ENCODE measurements at places on chromosomes 3 and 15.
A peak's percentile ranks its signal among the peaks of the same experiment; 100 is the strongest.

DNA sequence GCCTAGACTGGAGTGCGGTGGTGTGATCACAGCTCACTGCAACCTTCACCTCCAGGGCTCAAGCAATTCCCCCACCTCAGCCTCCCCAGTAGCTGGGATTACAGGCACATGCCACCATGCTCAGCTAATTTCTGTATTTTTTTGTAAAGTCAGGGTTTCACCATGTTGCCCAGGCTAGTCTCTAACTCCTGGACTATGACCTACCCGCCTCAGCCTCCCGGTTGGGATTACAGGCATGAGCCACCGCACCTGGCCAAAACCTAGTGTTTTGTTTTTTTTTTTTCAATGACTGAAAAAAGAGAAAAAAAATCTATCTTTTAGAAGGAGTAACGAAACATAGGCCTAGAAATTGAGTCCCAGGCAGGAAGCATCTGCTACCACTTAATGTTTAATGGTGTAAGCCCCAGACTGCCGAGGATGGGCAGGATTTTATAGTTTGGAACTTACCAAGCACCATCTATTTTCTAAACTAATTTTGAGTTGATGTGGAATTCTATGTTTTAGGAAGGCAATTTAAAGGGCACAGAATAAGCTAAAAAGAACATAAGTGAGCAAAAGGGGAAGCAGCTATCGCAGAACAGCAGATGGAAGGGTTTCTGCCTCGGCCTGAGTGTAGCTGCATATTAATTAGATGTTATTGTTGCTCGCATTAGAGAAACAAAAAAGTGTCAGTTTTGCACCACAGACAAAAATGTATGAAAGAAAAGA is 24.2 kb upstream of the CA12 start:
- DNase-seq = peak; percentile 41

DNA sequence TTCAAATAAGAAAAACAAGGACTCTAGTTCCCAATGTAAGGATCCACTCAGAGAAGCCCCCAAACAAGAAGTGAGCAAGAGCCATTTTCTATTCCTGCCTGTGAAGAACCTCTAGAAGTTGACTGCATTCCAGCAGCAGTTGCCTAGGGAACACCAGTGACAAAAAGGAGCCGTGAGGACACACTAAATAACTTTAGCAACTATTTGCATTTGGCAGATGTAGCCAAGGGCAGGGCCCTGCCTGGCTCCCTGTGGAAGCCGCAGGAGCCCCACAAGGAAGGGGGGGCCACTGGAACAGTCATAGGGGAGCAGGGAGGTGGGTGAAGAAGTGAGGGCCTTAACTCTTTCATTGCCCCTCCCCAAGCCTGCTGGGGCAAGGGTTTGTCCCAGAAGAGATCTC is 470.2 kb upstream of the PROK2 start:
- no peak for DNase-seq

DNA sequence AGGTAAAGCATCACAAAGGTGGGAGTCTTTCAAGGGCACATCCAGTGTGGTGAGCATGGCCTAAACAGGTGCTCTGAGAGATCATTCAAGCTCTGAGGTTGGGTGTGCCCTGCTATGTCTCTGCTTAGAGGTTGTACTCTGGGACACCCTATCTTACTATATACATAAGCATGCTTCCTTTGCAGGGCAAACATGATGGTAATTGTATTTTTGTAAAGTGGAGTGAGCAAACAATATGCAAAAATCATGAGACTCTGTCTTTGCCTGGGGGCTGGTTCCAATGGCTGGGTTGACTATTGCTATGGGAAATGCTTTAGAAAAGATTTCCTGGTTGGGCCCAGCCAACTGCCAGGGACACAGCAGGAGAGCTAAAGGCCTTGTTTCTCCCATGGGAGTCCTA is 315.1 kb upstream of the TLE3 start:
- DNase-seq = no peak

- peak; percentile 22 for DNase-seq
Observed at GRCh38 chr3:9409981-9410854, 12.8 kb downstream of the SETD5 start.

DNA sequence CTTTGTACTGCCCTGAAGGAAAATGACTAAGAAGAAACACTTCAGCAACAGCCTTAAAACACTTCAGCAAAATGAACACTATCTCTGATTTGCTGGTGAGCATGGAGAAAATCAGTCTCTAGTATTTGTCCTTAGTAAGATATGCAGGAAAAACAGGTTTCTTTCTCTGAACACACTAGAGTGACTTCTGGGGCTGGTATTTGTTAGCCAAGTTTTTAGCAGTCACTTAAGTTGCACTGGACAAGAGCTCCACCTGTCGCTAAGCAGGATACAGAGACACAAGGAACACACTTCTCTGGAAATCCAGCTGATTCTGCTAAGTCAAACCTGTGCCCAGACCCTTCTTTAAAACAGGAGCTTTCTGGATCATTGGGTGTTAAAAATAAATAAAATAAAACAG is 65.3 kb downstream of the CHAC1 start:
- no peak for DNase-seq

DNA sequence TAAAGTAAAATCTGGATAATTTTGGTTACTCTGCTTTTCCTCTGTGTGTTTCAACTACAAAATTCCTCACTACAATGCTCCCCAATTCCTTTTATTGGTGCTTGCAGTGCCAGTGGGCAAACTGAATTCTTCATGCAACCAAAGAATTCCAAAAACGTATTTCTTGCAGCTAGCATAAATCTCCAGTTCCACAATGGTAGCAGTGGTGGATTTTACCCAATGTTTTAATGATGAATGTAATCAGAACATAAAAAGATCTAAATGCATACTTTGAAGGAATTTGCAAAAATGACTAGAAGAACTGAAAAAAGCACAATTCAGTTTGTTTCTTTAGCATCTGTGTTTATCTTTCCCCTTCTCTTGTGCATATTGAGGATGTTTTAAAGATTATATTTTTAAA is 359.6 kb upstream of the TPRG1 start:
- DNase-seq = no peak

DNA sequence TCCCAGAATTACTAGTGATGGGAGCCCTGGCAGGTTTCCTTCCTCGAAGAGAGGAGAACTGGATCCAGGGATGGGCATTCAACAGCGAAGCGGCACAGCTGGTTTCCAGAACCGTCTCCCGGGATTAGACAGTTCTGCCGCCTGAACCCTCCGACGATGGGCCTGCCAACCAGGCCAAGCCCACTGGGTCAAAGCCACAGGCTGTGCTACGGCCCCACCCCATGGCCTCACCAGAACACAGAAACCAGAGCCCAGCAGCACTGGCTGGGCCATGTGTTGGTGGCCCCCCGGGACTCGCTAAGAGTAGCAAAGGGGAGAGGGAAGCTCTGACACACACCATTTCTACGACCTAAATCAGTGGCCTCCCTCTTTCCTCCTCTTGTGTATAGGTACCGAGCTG is 2.2 kb downstream of the C15orf62 start:
- no peak for DNase-seq

All from inflammatory macrophage (primary cell).